Coronary artery (tissue), 2 donors: ENCODE measurements at places on chromosomes 3 and 15.

- DNase-seq = no peak
Observed at GRCh38 chr3:158169091-158169491, 59.2 kb downstream of the RSRC1 start.

DNA sequence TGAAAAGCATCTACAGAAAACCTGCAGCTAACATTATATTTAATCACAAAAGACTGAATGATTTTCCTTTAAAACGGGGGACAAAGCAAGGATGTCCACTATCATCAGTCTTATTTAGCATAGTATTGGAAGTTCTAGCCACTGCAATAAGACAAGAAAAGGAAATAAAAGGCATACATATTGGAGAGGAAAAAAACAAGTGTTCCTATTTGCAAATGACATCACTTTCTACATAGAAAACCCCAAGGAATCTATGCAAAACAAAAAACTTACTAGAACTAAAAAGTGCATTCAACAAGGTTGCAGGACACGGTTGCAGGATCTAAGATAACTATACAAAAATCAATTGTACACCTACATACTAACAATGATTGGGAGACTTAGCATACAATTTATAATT is 101.6 kb upstream of the MEF2A start:
- DNase-seq = no peak

- no peak for DNase-seq
Observed at GRCh38 chr15:85356276-85356675, 24.1 kb upstream of the AKAP13 start.

- no peak for DNase-seq
Observed at GRCh38 chr3:125528920-125529319, 8.9 kb upstream of the SNX4 start.

DNA sequence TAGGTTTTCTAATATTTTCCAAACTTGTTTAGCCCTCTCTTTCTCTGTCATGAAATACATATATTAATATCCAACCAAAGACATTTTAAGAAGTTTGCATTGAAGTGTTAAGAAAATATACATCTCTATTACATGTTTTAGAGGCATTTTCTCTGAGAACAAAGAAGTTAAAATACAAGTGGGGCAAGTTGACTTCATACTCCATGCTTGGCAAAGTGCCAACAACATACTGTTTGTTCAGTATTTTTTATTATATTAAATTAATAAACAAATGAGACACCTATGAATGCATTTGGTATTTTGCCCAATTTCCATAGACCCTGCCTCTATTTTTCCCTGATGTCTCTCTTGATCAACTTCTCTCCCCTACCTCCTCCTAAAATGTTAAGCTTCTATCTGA is 232.8 kb upstream of the MRPL3 start:
- no peak for DNase-seq

GRCh38 chr15:69871511-69872134 is 226.1 kb downstream of the TLE3 start:
- DNase-seq = no peak

DNA sequence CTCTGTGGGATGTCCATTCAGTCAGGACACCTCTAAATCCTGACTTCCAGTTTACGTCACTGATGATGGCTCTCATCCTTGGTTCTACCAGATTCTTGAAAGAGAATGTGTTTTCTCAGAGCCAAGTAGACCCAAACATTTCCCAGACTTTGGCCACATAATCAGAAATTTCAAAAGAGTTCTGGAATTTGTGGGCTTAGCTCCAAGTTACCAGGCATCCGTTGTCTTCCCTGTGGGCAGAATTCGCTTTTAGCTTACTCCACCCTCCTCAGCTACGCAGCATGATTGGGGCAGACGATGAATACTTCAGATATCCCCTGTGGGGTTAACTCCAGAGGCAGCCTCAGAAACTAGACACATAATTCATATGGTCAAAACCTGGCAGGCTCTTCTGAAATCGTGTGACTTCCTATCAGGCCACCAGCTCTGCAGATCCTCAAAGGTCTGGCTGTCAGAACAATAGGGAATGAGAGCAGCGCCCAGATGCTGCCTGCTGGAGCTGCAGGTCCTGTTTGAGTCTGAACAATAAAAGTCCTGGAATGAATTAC is 30.6 kb downstream of the CRTC3 start:
- peak; percentile 81 for DNase-seq
